ENCODE measurements at places on chromosomes 3 and 15.

- DNase-seq = no peak
These were observed 56.8 kb upstream of the ICE2 start for GRCh38 chr15:60535743-60536142.

- DNase-seq = no peak
These were observed 43.4 kb downstream of the EEFSEC start for GRCh38 chr3:128196647-128197046.

GRCh38 chr3:187770224-187770623 is 25.0 kb upstream of the BCL6 start:
- peak; percentile 73 for DNase-seq

GRCh38 chr3:185208823-185209222 is 45.0 kb downstream of the EHHADH start:
- no peak for DNase-seq

GRCh38 chr15:101672298-101672697 is 20.1 kb upstream of the TM2D3 start:
- DNase-seq = no peak

DNA sequence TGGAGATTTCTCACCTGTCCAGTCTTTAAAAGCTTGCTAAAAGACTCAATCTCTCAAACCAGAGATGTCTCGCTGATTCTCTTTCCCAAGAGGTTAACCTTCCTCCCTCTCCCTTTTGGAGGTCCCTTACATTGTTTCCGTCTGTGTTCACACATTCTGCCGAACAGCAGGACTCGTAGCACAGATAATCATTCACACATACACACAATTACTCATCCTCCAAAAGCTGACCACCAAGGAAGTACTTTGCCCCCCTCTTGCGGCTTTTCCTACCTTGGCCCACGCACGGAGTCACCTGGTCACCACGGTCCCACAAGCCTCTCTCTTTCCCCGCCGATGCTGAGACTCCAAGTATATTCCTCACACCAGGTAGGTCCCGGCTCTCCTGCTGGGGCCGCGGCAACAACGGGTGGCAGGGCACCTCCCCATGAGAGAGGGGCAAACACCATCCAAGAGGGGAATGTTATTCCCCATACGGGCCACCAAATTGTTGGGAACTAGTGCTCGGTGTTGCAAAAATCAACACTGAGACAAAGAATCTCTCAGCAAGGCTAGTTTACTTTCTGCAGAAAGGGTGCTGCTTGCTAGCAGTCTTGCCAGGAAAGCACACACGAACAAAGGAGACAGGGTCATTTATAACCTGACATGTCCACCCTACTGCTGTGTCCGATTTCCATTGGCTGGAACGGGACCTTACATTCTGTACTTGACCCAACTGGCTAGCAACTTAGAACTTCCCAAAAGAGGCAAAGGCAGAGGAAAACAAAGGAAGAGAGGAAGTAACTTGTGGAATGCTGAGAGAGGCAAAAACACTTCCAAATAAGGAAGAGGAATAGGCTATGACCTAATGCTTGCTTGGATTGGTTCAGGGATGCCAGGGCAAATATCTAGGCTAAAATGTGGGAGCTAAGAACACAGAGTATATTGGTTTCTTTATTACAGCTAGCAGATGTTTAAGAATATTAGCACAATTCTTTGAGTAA is 102.1 kb upstream of the NECTIN3 start:
- DNase-seq = no peak

- DNase-seq = no peak
These were observed 515.9 kb downstream of the NLGN1 start for GRCh38 chr3:173913397-173913796.
